ENCODE measurements at places on chromosomes 7 and 10.
A peak's percentile ranks its signal among the peaks of the same experiment; 100 is the strongest.

GRCh38 chr10:87716348-87716670 is 56.6 kb downstream of the PAPSS2 start:
- DNase-seq, result no peak

- no peak for DNase-seq
Measured at GRCh38 chr7:3037259-3037658, 6.4 kb downstream of the CARD11 start.

DNA sequence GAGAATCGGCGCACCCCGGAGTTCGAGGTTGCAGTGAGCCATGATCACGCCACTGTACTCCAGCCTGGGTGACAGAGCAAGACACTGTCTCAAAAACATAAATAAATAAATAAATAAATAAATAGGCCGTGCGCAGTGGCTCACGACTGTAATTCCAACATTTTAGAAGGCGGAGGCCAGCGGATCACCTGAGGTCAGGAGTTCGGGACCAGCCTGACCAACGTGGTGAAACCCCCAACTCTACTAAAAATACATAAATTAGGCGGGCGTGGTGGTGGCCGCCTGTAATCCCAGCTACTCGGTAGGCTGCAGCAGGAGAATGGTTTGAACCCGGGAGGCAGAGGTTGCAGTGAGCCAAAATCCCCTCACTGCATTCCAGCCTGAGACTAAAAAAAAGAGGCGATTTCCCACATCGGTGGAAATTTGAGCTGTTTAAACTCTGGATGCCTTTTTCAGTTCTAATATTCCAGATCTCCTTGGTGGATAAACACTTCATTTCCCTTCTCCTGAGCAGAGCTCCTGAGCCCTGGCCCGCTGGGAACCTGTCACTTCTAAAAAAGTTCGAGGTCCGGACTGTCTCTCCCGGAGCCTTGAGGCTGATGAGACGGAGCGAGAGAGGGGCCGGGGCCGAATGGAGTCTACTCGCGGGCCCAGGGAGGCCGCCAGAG is 2.0 kb upstream of the NFKB2 start:
- no peak for DNase-seq

GRCh38 chr7:141776374-141776773 is at the start of gene TAS2R4:
TSS of gene TAS2R4 (plus strand) at chr7:141776674. CDS start at chr7:141778489, 1,815 bp downstream.
- no peak for DNase-seq

GRCh38 chr7:71264005-71264404 is 132.1 kb downstream of the GALNT17 start:
- DNase-seq, result no peak

DNA sequence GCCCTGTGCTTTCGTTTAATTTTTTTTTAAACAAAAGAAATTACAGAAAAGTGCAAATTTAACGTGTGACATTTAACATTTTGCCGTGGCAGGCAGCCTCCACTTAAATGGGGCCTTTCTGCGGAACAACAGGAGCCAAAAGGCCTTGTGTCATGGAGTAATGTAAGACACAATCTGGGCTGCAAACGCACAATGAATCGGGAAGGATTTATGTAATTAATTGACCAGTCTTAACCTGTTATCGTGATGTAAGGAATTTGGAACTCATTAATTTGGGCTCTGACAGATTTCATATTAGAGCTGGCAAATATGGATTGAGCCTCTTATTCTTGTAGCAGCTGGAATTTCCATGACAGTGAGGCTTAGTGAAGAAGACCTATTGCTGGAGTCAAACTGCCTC is 86.4 kb downstream of the SNX10 start:
- no peak for DNase-seq

GRCh38 chr10:4780782-4781181 is 45.2 kb upstream of the AKR1E2 start:
- DNase-seq, result no peak

DNA sequence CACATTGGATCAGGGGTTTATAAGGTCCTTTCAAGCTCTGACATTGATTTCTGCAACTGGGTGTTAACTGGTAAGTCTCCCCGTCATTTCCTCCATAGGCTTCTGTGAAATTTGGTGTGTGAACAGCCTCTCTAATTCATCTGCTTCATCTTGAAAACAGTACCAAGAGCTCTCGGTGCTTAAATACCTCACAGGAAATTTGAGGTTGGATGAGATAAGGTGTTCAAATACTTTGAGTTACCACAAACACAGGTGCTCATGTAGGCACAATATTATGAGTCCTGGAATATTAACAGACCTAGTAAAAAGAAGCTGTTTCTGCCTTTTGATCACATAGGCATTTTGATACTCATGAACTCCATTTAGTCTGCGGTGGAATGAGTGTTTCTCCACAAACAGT is 85.2 kb downstream of the RTKN2 start:
- no peak for DNase-seq

- DNase-seq, result no peak
Measured at GRCh38 chr7:7653593-7654187, 13.1 kb downstream of the UMAD1 start.

- no peak for DNase-seq
Measured at GRCh38 chr10:119378737-119379067, 163.8 kb downstream of the RGS10 start.

DNA sequence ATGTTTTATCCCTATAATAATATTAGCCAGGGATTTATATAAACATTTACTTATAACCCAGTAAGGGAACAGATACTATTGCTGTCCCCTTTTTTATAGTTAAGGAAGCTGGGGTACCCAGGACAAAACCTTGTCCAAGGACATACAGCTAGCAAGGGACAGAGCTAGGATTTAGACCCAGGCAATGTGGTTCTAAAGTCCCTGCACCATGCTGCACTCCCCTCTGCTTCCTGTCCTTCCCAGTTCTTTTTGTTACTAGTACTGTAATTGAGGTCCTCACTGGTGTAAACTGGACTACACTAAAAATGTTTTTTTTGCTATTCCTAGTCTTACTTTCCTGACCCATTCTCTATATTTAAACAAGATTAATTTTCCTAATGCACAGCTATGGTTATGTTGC is 16.6 kb downstream of the KLHDC10 start:
- DNase-seq, result no peak

- DNase-seq, result no peak
Measured at GRCh38 chr7:30900053-30900452, 11.6 kb upstream of the AQP1 start.

GRCh38 chr10:96642973-96643372 is 56.2 kb upstream of the TM9SF3 start:
- peak; percentile 10 for DNase-seq

GRCh38 chr10:62462461-62462860 is 88.3 kb downstream of the ZNF365 start:
- no peak for DNase-seq

GRCh38 chr10:13347043-13347499 is 1.0 kb downstream of the SEPHS1 start:
- DNase-seq, result no peak

DNA sequence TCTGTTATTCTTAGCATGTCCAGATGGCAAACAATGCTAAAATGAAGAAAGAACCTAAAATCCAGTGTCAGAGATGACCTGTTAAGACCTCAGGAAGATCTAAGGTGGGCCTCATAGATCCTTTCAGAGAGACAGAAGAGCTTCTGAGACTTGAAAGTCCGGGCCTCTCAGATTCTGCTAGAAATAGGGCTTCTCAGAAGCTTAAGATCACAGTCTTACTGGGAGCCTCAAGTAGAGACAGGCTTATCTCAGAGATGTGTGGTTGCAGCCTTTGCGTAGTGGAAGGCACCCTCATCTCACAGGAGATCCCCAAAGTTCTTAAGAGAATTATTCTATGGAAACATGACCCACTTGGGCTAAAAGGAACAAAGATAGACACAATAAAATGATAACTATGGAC is 642.8 kb downstream of the TNS3 start:
- DNase-seq, result no peak

- DNase-seq, result no peak
Measured at GRCh38 chr7:78280276-78280675, 481.7 kb downstream of the PHTF2 start.

DNA sequence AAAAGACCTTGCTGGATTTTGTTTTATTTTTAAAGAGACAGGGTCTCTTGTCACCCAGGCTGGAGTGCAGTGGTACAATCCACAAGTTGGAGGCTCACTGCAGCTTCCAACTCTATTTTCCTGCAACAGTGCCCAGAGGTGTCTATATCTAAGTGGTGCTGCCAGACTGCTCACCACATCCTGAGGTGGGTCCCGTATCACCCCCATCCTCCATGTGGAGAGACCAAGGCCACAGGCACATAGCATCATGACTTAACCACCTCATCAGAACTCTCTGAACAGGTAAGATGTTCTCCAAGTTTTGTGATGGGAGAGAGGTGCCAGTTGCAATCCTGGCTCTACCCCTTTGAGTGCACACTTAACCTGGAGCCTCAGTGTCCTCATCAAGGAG is 98.2 kb downstream of the RNF216 start:
- DNase-seq, result no peak

DNA sequence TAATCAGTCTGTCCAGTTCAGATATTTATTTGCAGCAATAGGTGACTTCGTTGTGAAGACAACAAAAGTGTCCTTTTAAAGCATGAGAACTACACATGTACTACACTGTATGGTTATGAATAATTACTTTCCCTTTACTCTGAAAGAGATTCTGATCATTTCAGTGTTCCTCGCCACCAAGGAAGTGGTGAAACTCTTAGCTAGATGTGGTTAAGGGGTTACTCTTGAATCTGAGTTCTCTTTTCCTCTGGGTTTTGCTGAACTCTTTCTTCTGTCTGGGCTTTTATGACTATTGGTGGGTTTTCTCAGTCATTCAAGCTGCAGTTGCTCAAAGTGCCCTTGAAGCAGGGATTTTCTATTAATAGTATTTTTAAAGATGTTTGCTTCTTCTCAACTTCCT is 127.9 kb upstream of the SEM1 start:
- DNase-seq, result no peak

- no peak for DNase-seq
Measured at GRCh38 chr7:158374146-158374545, 213.5 kb downstream of the PTPRN2 start.

- no peak for DNase-seq
Measured at GRCh38 chr10:29651767-29652166, 17.0 kb upstream of the SVIL start.

DNA sequence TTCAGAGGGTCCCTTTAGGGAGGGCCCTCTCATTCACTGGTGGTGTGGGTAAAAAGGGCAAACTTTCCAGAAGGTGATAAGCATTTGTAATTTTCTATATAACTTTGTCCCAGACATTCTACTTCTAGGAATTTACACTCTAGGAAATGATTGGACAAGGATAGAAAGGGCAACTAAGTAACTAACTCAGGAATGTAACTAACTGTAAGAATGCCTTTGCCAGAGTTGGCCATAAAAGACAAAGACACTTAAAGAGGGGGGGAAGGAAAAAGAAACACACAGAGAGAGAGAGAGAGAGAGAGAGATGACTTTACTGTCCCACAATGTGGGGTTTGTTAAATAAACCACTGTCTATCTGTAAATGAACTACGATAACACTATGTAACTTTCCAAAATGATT is 38.5 kb upstream of the ITPRID1 start:
- no peak for DNase-seq

DNA sequence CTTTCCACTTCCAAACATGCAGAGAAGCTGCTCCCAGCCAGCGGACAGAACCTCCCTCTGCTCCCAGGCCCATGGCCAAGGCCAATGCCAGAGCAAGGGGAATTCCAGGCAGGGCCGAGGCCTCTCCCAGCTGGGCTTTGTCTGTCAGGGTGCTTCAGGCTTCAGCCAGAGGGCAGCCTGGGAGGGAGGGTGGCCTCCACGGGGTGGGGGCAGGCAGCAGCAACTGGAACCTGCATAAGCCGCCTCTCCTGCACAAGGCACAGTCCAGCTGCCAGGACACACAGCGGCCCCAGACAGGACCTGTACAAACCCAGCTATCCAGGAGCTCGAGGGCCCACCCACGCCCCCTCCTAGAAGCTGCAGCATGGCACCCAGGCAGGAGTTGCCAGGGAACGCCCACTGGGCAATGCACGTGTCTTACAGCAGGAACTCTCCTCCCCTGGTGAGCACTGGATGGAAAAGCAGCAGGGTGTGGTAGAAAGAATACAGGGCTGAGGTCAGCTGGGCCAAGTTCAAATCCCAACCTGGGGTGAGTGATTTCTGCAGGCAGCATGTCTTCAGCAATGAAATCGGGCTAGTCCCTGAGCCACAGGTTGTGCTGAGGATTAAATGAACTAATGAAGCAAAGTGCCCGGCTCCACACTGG is 7.6 kb downstream of the FAM53B start:
- DNase-seq, result no peak

DNA sequence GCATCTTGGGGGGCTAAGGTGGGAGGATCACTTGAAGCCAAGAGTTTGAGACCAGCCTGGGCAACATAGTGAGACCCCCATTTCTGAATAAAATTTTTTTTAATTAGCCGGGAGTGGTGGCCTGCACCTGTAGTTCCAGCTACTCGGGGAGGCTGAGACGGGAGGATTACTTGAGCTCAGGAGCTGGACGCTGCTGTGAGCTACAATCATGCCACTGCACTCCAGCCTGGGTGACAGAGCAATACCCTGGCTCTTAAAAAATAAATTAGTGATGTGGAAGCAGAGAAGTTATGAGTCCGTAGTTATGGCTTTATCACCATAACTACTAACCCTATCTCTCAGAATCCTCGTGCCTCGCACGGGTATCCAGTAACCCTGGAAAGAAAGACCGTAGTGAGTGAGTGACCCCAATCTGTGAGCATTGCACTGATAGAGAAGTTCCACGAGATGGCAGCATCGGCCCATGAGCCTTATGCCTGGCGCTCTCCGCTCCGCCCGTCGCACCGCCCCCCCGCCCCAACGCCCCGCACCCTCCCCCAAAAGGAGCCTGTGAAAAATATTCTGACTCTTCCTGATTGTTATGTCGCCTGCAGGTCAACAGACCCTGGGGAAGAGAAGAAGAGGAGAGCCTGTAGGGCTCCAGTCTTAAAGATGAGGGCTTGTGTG is 4.9 kb upstream of the SLC29A3 start:
- DNase-seq, result peak; percentile 7

- DNase-seq, result no peak
Measured at GRCh38 chr10:75978213-75978612, 546.8 kb downstream of the LRMDA start.

DNA sequence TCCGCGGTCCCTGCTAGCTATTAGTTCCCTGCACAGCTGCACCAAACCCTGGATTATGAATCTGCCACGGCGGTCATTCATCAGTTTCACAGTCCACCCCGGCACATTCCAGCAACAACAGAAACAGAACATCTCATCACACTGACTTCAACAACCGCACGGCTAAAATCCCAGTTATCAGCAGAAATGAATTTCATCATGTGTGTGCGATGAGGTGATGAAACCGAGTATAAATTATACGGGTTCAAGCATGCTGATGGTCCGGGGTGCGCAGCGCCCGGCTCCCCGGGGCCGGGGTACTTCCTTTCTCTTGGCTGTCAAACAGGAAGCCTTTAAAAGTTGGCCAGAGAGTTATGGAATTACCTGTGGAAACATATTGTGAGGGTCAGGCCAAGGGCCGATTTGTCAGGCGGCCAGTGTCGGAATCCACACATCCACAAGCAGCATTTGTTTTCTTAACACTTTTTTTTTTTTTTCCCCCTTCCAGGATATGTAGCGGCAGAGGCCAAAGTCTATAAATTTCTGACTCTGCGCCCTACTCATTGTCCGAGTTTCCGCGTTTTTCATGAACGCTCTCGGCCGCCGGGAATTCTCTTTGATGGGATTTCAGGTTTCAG is 420.9 kb upstream of the MGMT start:
- no peak for DNase-seq

- DNase-seq, result no peak
Measured at GRCh38 chr10:75367021-75367487, 34.5 kb downstream of the ZNF503 start.

- no peak for DNase-seq
Measured at GRCh38 chr7:36788825-36789470, 64.7 kb upstream of the AOAH start.

- no peak for DNase-seq
Measured at GRCh38 chr10:104032144-104032775, 53.4 kb downstream of the COL17A1 start.

All from esophagus squamous epithelium (tissue), 5 donors.